NCI-H460 (cell line): ENCODE measurements at places on chromosomes 1 and 21. TPM values are rescaled to one million over a fixed set of nuclear protein-coding genes. Genes with fewer than 3 reads are reported as not detected.
A peak's percentile ranks its signal among the peaks of the same experiment; 100 is the strongest.

- no peak for DNase-seq
Measured at GRCh38 chr1:82273816-82274215, 473.1 kb downstream of the ADGRL2 start.

DNA sequence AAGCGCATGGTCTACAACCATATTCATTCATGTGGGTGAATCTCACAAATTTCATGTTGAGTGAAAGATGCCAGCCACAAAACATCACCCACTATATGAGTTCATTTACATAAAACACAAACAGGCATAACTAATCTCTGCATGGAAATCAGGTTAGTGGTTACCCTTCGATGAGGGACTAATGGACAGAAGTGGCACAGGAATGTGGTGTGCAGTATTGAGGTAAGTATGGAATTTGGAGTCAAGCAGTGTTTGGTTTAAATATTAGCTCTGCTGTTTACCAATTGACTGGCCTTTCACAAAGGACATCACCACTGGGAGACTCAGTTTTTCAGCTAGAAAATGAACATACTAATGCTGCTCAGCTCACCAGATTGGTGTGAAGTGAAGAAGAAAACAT lies 24.2 kb downstream of the CCDC185 start:
- no peak for DNase-seq

GRCh38 chr1:3695326-3696217 lies 43.3 kb downstream of the TP73 start:
- DNase-seq: peak; percentile 29

GRCh38 chr1:32903991-32904785 lies 3.0 kb upstream of the TMEM54 start:
- no peak for DNase-seq

DNA sequence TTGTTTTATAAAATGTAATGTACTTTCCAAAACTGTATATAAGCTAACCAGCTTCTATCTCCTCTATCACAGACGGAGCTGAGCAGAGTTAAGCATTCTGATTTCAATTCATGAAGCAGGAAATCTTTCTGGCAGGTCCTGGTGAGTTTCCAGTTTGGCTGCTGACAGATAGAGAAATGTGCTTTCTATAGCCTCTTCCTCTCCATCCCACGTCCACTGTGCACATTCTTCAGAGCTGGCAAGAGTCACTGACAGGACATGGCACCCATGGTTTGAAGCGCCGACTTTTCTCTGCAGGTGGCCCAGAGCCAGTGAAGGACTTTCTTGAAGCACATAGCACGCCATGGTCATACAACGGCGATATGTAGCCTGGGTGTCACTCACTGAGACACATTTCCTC lies 52.3 kb upstream of the POU2F1 start:
- no peak for DNase-seq

- DNase-seq: no peak
Measured at GRCh38 chr1:178528228-178528952, 15.5 kb downstream of the TEX35 start.

DNA sequence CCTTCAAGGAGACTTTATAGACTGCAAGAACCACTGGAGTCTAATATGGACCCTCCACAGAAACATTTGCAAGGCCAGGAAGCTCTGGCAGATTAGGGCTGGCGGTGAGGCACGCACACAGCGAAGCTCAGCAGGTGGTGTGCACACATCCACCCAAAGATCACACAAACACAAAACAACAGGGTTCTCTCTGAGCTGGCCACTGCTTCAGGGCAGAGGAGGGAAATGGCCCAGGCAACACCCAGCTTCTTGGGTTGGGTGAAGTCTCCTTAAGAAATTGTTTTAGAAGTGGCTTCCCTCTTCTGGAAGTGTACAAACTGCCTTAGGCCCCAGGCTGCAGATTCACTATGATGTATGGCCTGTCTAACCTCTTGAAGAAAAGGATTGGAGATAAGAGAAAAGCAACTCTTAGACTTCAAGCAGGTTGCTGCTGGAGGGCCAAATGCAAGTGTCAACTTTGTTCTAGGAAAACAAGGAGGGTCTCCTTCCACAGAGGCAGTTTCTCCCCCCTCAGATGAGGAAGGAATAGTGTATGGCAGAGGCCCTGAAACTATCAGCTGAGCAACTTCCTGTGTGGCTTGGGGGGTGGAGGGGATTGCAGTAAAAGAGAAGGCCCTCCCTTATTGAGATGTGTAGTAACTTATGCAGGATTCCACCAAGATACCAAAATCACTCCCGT lies 2.0 kb downstream of the RCSD1 start:
- DNase-seq: no peak

- no peak for DNase-seq
Measured at GRCh38 chr1:170749549-170749948, 85.6 kb downstream of the PRRX1 start.

DNA sequence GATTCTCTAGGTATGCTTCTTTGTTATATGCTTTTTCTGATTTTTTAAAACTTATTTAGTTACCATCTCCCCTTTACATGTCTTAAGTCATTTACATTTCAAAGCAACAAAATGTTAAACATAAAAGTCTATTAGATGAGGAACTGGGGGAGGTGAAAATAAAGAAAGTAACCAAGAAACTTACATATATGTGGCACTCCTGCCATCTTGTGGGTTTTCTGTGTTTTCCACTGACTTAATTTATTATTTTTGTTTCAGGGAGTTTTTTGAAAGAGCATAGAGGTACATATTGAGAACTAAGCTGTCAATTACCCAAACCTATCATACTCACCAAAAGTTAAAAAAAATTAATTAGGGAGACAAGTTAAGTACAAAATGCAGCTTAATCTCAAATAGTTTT lies 1531.1 kb downstream of the MRPL39 start:
- no peak for DNase-seq

GRCh38 chr1:16175610-16176553 lies 20.0 kb upstream of the EPHA2 start:
- DNase-seq: no peak

GRCh38 chr1:160576390-160576789 lies 2.9 kb downstream of the CD84 start:
- DNase-seq: no peak

DNA sequence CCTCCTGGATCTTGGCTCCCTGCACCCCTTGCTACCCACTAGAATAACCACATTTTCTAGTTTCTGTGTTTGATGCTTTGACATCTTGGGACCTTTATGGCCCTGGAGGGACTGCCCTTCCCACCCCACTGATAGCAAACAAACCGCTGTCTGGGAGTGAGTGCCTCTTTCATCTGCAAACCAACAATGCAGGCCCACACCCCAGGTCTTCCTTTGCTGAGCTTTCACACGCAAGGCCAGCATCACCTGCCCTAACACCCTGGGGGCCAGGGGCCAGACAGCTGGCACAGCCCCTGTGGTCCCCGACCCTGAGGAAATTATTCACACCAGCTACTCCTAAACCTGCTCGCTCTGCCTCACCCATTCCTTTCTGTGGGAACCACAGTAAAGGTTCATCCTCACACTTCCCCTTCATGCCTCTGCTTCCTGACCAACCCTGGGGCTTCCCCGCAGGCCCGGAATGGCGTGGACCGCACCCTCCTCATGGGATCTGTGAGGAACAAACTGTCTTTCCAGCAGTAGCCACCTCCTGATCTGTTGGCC lies 15.4 kb downstream of the SLC2A7 start:
- no peak for DNase-seq

GRCh38 chr1:230030122-230030821 lies 36.8 kb upstream of the GALNT2 start:
- DNase-seq: no peak

DNA sequence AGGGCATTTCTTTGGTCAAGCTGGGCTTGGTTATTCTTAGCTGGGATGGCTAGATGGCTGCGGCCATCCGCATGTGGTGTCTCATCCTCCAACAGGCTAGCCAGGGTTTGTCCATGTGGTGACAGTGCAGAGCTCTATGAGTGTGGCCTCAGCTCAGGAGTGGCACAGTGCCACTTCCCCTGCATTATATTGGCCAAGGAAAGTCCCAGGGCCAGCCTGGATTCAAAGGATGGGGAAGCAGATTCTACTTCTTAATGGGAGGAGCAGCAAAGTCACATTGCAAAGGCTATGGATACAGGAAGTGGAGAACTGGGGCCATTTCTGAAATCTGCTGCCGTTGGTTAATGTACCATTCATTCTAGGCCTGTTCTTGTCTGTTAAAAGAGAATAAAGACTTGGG lies 34.4 kb downstream of the STUM start:
- DNase-seq: no peak

DNA sequence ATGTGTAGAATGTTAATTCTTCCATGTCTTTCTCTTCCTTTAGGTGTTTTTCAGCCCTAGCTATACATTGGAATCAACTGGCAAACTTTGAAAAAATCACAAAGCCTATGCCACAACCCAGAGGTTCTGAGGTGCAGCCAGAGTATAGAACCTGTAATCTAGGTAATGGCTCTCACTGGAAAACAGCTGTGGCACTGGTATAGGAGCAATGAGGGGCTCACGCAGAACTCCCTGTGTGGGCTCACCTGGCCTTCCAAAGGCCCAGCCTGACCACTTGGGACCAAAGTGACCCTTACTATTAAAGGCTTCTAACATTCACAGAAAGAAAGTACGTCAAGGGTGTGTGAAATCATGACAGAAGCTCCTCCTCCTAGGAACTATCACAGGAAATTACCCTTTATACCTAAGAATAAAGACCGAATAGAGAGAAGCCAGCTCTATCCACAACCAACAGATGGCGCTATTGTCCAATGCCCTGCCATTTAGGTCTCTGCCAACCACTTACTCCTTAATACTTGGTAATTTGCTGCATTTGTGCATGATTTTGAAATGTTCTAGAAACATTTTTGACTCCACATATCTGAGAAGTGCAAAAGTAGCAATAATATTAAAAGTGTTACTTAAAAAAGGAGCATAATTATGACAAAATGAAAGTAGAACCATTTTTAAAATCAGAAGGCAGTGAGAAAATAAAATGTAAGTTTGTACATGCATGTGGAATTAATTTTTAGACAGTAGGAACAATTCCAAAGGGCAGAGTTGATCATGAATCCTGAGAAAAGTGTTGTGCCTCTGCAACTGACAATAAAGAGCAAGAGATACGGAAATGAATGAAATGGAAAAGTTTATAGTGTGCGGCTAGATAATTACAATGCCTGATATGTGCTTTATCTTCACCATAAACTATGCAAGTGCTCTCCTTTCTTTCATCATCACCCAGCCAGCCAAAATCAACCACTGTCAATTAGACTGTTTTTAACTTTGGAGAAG lies 93.1 kb upstream of the HAO2 start:
- DNase-seq: peak; percentile 35

DNA sequence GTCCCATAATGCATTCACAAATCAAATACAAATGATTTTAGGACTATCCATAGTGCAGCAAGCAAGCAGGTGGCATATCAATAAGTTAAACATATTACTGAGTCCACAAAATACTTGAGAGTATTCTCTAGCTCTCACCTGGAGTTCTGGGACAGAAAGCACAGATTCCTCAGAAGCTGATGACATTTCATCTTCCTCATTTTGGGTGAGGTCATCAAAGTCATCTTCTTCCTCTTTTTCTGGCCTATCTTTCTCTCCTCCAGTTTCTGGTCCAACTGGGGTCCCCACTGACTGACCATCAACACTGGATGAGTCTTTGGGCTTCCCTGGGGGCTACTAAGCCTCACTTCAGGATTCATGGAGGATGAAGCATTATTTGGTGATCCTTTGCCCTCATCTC lies 38.9 kb downstream of the YY1AP1 start:
- DNase-seq: no peak

GRCh38 chr1:76759950-76760349 lies 107.3 kb upstream of the ST6GALNAC5 start:
- DNase-seq: no peak

DNA sequence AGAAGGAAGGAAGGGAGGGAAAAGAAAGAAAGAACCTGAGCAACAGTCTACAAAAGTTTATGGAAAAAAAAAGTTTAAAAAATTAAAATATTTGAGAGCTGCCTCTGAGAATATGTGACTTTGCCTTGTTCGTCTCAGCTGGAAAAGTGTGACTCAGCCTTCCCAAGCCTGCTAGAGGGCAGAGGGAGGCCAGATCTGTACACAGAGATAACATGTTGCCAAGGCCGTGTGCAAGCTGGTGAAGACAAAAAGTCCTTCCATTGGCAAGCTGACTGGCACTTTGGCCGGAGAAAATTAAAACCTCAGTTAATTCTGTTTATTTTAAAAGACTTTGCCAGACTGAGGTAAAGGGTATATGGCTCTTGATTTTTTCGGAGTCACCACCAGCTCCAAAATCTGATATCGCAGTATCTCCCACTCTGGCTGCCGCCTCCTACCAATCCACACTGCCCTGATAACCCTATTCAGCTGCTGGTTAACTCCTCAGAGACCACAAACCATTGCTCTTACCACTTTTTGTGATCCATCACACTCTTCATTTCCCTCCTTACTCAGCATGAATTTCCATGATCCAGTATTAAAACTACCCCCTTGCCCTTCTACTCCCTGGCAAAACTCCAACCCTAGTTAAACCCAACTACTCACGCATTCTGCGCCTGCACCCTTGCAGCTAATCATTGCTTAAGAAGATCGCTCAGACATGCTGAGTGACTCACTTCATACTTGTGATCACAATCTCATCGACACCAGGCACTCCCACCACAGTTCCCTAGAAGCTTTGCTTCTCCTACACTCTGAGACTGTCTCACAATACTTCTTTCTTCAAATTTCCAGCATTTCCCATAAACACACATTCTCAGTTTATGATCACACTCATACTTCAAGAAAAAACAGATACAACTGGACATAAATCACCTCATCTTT lies 5.7 kb upstream of the PPP1R15B start:
- peak; percentile 96 for DNase-seq

GRCh38 chr1:17615157-17615556 lies 75.7 kb downstream of the ARHGEF10L start:
- no peak for DNase-seq

- DNase-seq: no peak
Measured at GRCh38 chr1:109963864-109964263, 20.7 kb upstream of the AHCYL1 start.

- peak; percentile 88 for DNase-seq
Measured at GRCh38 chr1:204398197-204399125, 13.2 kb downstream of the PPP1R15B start.

- no peak for DNase-seq
Measured at GRCh38 chr1:64511044-64511443, 41.1 kb downstream of the CACHD1 start.

GSTM1 gene
- 67.1 and 68.9 TPM in 2 replicates for total RNA-seq

RPE65 gene
- total RNA-seq: 4.1 and 5.0 TPM in 2 replicates

TAS1R1 gene
- total RNA-seq: not detected in 2 replicates

C2CD2 gene
- total RNA-seq: 8.1 and 9.3 TPM in 2 replicates

PDE9A gene
- 5.2 and 5.3 TPM in 2 replicates for total RNA-seq

GPR52 gene
- 1.0 TPM in 2 replicates for total RNA-seq
